A673 (cell line): ENCODE measurements at places on chromosomes 11 and 22.

- DNase-seq: no peak
These were observed 5.0 kb downstream of the CYB561A3 start for GRCh38 chr11:61356706-61357105.

DNA sequence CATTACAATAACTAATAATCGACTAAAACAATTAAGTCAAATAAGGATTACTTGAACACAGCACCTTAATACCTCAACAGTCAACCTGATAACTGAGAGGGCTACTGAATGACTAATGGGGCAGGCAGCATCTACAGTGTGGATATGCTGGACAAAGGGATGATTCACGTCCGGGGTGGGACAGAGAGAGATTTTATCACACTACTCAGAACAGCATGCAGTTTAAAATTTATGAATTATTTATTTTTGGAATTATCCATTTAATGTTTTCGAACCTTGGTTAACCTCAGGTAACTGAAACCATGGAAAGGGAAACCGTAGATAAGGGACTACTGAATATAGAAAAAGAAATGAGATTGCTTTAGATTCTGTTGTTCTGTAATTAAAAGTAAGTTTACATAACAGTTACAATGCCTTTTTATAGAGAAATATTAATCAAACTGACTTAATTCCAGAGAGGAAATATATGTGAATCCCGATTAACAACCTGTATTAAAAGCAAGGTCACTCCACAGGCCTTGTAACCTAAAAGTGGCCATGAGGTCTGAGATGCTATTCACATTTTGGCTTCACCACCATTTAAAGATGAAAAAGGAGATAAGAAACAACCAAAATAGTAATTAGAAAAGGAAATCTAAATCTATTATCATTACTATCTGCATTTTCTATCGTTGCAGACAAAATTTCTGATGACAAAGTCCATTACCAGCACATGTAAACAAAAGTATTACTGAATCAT lies 119.0 kb upstream of the TP53AIP1 start:
- DNase-seq: peak; percentile 70

GRCh38 chr11:131408025-131408640 lies 37.7 kb downstream of the NTM start:
- DNase-seq: peak; percentile 51

DNA sequence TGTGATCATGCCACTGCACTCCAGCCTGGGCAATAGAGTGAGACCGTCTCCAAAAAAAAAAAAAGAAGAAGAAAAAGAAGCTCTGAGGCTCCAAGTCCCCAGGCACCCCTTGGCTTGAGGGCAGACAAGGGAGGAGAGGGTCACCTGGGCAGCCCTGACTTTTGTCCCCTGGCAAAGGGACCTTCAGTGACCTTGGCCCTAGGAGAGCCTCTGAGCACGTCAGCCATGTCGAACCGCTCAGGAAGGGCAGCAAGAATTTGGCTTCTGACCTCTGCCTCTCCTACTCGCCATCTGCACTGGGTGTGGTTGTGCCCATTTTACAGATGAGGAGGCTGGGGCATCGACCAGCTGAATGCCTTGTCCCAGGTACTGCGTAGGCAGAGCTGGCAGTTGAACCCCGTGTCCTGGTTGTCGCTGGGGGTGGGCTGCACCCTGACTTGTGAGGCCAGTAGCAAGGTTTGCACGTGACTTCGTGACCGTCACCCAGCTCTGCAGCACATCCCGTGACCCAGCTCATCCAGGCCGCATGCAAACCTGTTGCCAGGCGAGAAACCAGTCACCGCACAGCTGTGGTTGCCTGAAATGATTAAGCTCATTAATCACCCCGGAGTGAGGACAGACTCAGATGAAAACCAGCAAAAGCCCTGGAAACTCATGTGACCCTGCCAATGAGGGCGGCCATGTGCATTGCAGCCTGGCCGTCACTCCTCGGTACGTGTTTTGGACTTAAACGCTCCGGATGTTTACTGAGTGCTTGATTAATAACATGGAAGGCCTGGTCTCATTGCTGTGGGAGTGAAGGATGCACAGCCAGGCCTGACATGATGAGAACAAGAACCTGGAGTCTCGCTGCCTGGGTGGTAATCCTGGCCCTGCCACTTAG lies 47.7 kb upstream of the PPP6R3 start:
- DNase-seq: no peak

DNA sequence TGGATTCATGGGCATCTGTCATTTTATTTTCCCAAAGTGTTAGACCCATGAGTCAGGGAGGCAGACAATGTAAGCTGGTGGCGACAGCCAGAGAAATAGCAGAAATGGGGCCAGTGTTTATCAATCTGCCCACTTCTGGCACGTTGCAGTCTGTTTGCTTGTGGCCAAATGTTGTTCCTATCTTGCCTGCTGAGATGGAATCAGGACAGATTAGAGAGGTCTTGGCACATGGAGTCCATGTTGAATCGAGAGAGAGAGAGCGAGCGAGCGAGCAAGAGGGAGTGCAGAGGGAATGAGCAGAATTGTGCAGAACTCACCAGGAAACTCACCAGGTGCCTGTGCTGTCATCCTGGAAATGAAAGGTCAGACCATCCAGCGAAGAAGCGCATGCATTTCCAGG lies 21.9 kb upstream of the PARVG start:
- no peak for DNase-seq

- DNase-seq: no peak
These were observed 1.9 kb downstream of the SLC5A12 start for GRCh38 chr11:26719998-26720397.

DNA sequence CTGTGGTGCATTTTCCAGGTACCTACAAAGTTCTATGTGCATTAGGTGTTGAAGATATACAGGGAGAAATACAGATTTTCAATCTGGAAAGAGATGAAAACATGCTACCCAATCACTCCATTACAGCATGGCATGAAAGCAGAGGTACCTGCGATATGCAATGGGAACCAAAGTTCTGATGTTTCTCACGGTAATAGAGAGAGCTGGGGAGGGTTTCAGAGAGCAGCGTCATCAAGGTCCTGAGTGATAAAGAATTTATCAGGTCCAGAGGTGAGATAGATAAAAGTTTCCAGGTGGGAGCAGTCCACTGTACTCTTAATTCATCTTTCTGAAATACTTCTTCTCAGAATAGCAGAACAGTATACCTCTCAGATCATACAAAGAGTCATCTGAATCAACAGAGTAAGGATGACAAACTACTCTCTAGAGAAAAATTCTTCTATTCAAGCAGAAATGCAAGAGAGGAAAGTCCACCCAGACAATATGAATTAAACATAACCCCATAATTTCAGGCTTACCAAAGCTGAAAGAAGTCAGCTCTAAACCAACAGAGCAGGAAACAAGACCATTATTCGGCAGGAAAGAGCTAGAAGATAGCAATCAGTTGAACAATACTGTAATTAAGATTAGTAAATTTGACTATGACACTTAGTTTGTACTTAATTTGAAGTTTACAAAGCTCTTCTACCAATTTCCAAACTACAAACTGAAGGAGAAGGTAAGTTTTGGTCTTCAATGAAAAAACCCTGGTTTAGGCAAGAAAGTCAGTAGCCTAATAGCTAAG lies 12.8 kb downstream of the CTSC start:
- peak; percentile 94 for DNase-seq

DNA sequence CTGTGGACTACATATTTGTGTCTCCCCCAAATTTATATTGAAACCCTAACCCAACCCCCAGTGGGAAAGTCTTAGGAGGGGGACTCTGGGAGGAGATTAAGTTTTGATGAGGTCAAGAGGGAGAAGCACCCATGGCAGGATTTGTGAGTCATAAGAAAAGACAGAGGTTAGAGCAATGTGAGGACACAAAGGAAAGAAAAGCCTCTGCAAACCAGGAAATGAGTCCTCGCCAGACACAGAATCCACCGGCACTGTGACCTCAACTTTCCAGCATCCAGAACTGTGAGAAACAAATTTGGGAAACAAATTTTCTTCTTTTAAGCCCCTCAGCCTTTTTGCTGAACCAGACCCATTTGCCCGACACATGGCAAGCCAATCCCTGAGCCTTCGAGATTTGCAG lies 397.0 kb downstream of the NTM start:
- no peak for DNase-seq
